Kidney tubule cell (primary cell): ENCODE measurements at places on chromosomes 3 and 15.

DNA sequence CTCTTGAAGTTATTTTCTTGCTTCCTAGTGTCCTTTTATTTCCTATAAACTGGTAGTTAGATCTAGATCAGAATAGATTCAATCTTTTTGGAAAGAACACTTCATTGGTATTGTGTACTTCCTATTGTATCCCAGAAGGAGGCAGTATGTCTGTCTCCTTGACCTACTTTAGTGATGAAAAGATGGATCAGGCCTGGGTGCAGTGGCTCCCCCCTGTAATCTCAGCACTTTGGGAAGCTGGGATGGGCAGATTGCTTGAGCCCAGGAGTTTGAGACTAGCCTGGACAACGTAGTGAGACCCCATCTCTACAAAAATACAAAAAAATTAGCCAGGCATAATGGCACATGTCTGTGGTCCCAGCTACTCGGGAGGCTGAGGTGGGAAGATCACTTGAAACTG, 12.0 kb downstream of the BSN start:
- DNase-seq, result peak; percentile 25

DNA sequence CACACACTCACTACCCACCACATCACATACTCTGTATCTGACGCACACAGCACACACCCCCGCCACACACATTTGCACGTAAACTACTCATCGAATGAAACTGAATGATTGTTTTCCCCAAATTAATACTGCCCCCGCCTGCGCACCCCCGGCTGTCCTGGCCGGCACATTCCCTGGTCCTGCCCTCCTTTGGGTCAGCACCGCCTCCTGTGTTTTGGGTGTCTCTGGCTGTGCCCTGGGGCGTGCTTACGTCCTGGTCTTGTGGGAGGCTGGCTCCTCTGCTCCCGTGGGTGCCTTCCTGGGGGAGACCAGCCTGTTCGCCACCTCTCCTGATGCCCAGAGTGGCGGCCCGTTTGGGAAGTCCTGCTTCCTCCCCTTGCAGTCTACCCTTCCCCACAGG, 30.2 kb downstream of the APBA2 start:
- no peak for DNase-seq

- DNase-seq, result peak; percentile 43
Observed at GRCh38 chr3:64079369-64080150, 56.3 kb upstream of the PSMD6 start.

- DNase-seq, result no peak
Observed at GRCh38 chr3:9111866-9112265, 137.6 kb downstream of the SRGAP3 start.

- DNase-seq, result peak; percentile 13
Observed at GRCh38 chr3:69290006-69290405, 95.9 kb downstream of the FRMD4B start.

GRCh38 chr3:100864471-100865250, 128.6 kb downstream of the ABI3BP start:
- peak; percentile 9 for DNase-seq
